ENCODE measurements at places on chromosomes 16 and 17.

DNA sequence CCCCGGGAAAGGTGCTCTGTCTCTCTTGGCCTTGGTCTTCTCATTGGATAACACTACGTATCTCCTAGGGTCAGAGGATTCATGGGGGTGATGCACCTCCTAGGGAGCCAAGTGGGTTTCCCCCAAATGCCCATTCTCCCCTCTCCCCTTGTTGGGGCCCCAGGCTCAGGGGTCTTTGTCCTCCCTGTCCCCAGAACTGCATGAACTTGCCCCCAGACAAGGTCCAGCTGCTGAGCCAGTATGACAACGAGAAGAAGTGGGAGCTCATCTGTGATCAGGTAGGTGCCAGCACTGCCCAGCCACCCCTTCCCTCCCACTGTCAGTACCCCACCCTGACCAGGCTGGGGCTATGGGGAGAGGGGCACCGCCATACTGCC lies 8.7 kb downstream of the FMNL1 start:
- no peak for DNase-seq

DNA sequence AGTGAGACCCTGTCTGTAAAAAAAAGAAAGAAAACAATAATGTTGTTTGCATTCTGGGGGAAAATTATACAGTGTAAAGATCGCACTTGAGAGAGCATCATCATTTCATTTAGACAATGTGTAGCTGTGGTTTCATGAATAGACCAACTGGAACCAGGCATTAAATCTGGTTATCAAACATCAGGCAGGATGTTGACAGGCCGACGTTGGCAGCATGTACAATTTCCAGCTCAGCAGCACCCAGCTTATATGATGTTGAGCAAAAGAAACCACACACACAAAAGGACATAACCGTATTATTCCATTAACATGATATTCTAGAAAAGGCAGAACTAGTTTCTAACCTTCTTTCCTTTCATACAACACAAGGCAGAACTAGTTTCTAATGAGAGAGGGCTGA lies 5.8 kb downstream of the MARVELD3 start:
- no peak for DNase-seq

DNA sequence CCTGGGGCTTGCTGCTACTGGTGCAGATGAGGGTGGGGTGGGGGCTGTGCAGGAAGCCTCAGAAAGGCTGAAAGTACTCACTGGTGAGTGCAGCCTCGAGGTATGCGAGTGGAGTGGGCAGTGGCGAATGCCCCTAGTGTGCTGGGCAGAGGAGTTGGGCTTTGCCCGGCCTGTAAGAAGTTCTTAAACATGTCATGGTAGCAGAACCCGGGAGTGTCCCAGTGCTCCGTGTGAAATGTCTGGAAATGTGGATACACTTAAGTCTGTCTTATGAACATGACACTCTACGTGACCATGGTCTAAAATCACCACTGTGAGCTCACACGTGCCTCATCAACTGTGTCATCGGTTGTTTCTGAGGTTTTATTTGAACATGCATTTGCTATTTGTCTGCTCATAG lies 1.7 kb downstream of the SMTNL2 start:
- no peak for DNase-seq

DNA sequence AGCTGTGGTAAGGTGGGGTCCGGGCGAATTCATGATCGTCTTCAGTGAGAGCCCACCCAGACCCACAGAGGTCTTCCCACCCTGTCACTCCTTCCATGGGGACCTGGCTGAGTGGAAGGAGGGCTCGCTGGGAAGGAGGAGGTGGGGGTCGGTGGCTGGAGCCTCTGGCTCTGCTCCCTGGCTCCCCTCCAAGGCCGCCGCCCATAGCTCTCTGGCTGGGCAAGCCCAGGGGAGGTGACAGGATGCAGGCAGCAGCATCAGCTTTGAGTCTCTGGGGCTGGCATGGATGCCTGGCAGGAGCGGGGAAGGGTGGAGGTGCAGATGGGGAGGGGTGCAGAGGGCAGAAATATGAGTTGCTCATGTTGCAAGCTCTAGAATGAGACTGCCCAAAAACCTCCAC lies 147.0 kb downstream of the ENGASE start:
- no peak for DNase-seq
